NCI-H526 (cell line): ENCODE measurements at places on chromosomes 16 and 17.

DNA sequence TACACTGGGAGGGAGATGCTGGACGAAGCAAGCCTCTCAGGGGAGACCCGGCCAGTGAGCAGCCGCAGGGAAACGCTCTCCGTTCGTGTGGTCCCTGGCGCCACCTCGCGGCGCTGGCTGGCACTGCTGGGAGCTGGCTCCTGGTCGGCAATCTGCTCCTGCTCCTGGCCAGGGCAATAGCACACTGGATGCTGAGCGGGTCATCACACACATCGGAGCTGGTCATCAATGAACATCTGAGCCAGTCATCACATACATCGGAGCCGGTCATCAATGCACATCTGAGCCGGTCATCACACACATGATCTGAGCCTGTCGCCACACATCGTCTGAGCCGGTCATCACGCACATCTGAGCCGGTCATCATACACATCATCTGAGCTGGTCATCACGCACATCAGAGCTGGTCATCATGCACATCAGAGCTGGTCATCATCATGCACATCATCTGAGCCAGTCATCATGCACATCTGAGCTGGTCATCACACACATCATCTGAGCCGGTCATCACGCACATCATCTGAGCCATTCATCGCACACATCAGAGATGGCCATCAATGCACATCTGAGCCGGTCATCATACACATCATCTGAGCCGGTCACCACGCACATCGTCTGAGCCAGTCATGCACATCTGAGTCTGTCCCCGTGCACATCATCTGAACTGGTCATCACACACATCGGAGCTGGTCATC is 217.3 kb downstream of the RBFOX3 start:
- DNase-seq, result peak; percentile 86

DNA sequence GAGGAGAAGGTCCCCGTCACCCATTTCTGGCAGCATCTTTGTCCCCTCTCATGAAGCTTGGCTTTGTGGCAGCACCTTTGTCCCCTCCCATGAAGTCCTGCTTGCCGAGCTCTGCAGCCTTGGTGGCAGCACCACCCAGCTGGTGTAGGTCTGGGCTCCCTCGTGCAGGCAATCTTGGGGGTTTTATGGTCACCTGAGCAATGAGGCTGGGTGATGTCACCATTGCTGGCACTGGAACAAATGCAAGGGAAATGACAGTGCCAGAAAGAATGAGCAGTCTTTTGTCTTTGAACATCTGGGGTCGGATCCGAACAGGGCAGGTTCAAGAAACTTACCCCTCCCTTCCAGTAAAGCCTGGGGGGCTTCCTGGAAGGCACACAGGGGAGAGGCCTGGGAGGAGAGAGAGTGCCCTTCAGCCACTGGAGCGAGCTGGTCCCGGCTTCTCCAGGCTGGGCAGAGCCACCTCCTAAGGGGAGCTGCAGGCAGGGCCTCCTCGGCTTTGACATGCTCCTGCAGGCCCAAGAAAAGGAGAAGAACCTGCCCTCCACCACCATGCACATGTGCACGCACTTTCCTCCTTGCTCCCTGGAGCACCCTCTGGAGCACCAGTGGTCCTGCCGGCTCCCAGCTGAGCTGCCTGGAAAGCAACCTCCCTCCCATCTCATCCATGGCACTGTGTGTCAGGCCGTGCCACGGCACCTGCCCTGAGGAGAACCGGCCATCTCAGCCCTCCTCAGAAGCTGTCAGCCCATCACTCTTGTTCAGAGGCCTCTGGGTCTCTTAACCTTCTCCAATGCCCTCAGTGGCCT is 16.0 kb downstream of the BTBD17 start:
- DNase-seq, result no peak

GRCh38 chr17:35809855-35810461 is 674 bp downstream of the TAF15 start:
- DNase-seq, result no peak

GRCh38 chr16:82439678-82440293 is 187.0 kb upstream of the CDH13 start:
- DNase-seq, result peak; percentile 10

DNA sequence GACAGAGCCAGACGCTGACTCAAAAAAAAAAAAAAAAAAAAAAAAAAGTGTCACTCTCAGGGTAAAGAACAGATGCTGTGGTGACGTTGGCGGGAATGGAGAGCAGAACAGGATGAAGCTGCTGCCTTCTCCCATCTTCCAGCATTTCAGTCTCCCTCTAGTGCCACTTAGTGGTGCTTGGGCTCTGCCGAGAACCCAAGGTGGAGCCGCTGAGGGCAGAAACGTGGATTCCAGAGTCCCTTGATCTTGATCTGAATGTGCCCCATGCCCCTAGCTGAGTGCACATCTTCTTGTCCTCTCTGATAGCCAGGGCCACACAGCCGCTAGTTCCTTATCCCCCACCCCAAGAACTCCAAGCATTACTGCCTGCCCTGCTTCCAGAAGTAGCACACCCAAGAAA is 43.2 kb upstream of the FA2H start:
- DNase-seq, result no peak

- DNase-seq, result no peak
Observed at GRCh38 chr17:28363186-28363585, 1.8 kb downstream of the SEBOX start.

DNA sequence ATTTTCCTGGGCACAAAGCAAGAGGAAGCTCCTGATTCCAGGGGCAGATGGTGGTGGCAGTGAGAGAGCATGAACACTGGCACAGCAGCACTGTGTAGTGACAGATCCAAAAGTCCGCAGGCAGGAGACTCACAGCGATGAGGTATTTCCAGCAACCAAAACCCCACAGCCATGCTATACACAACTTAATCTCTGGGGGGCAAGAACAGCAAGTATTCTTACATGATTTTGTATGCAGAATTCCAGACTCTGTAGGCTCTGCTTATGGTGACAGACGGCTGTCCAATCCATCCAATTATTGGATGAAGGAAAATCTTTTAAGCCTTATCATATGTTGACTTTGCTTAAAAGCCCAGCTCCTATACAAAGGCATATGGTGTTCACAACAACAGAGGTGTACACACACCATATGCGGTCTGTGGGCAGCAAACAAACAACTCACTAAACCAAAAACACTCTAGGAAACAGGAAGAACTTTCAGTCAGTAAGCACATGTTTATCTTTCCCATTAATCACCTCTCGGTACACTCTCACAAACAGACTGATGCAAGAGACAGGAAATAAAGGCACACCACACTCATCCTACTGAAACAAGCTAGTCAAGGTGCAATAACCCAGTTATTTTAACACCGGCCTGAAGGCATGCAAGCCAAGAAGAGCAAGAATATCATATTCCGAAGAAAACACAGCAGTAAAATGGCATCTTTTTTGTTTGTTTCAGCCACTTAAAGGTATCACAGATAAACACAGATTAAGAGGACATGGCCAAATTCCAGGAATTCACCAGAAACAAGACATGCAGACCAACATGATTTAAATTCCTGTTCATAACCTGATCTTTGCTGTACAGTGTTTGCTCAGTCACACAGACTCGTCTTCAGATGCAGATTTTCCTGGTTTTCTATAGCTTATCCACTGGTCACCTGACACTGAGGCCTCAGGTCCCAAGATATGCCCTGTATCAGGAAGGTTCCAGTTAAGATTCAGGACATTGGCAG is 47.8 kb downstream of the ERN1 start:
- DNase-seq, result no peak

DNA sequence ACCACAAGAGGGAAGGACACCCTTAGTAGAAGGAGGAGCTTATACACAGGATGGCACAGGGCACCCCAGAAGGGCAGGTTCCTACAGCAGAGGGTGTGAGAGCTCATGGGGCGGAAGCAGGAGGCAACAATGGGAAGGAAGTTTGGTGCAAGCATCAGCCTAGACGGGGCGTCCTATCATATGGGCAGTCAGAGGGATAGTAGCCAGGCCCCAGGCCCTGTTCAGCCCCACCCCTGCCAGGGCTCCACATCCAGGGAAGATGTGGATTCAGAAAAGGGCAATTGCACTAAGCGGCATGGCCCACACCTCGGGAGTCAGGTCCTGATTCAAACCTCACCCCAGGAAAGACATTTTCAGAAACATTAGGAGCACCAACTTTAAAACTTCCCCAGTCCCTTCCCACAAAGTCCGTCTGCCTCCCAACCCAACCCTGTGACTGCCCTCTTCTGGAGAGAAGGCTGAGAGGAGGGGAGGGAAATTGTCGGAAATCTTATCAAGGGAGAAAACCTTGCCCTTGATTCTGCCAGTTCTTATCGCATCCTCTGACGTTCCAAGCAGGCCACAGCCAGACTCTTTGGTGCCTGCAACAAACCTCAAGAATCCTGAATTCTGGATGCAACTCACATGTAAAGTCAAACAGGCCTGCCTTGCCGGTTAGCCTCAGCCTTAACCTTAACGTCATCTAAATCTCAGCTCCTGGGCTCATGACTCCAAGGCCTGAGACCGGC is 198.8 kb upstream of the CDH5 start:
- DNase-seq, result no peak

DNA sequence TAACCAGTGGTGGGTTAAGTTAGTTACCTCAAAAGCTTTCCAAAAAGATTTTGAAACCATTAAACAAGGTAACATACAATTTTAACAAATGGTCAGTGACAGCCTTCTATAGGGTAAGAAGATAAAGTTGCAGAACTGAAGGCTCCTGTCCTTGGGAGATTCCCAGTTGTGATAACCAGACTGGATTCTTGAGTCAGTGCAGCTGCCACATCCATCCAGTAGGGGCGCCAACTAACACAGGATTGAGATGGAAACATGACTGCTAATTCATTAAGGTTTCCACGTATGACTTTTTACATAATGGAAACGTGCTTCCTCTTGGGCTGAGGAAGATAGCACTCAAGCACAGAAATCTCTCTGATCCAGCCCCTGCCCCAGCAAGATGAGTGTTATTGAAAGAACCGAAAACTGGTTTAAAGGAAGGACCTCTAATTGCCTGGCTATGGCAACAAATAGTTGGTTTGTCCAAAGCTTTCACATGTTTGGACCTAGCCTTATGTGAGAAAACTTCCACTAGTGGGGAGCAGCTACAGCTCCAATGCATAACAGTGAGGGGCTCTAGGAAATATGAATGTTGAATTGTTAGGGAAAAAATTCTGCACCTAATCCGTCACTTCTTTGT is 269.8 kb upstream of the MYOCD start:
- peak; percentile 5 for DNase-seq

GRCh38 chr16:24976971-24977677 is 38.0 kb downstream of the ARHGAP17 start:
- no peak for DNase-seq

DNA sequence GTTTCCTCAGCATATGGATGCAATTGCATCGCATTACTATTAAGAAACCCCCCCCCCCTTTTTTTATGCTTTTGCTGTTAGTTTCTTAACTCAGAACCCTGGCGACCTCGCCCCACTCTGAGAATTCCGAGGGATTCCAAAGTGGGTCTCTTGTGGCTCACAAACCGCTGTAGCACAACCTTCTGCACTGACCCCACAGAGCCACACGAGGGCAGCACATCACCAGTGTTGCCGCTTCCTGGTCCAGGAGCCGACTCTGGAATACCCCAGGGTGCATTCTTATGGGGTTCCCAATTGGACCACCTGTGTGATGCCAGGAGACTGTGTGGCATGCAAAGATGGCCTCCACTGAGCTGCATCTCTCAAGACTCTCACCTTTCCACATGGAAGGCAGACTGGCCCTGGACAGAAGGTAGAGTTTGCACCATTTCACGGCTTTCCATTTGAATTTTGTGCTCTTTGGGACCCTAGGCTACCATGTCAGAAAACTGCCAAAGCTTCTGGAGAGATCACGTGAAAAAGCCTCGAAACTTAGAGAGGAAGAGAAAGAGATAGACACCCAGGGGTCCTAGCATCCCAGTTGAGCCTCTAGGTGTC is 432.7 kb upstream of the ASIC2 start:
- DNase-seq, result peak; percentile 5

DNA sequence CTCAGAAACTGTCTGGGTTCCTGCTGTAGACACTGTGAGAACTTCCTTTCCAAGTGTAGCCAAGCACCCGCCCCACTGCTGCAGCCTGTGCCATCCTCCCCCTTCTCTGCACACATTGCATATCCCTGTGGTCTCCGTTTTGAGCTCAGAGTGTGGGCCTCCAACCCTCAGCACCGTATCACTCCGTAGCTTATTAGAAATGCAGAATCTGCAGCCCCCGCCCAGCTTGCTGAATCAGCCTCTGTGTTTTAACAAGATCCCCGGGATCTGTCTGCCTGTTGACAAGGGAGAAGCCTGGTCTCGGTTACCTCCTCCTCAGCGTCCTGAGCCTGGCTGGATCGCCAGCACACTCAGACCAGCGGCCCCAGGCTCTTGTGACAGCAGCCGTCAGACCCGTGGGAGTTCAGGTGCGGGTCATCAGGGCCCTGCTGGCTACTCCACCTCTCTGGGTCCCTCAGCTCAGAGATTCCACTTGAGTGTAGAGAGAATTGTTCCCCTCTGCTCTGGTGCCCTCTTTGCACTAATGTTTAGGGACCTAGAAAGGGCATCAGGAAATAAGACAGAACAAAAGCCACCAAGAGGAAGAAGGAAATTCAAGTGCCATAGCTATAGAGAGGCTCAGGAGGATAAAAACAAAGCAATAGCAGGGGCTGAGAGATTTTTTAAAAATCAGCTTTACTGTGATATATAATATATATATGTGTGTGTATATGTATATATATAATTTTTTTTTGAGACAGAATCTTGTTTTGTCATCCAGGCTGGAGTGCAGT is 92.3 kb downstream of the PITPNC1 start:
- no peak for DNase-seq

DNA sequence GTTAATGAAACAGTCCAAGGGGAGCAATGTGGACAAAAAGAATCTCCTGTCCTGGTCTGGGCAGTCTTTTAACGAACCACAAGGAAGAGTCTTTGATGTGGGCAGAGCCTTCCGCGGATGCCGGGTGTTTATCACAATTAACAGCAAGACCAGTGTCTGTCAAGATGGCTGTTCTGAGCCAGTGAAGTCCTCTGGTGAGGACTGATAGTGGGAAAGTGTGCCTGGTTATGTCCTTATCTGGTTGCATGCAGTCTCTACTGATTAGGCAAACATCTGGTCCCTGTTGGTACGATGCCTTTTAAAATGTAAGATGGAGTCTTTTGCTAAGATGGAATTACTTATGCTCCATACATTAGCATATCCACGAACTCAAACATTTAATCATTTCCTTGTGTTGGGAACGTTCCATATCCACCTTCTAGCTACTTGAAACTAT is 88.5 kb downstream of the ZNF18 start:
- no peak for DNase-seq

DNA sequence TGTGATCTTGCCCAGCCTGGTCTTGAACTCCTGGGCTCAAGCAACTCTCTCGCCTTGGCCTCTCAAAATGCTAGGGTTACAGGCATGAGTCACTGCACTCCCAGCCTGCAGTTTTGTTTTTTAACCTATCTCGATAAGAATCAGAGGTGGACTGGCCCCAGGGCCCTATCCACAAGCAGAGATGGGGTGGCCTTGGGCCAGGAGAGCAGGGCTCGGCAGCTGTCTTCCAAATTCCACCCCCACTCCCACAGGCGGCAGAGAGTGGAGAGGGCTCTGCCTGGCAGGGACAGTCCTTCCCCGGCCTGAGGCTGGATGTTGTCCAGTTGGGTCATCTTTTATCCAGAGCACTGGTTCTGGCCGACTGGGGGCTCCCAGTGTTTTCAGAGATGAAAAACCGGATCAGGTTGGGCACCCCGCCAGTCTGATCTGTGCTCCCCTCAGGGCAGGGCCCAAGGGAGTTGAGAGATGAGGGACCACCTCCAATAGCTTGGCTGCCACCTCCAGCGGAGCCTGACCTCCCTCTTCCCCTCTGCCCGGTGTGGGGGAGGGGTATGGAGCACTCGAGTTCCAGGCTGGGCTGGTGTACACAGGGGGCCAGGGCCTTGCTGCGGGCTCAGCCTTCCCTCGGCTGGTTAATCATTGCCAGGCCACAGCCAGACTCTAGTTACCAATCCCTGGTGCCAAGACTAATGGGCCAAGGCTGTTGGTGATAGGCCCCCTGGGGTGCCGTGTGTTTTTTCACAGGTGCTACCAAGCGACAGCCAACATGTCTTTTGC is 30.3 kb upstream of the MYO15B start:
- DNase-seq, result peak; percentile 79
